ENCODE measurements at places on chromosomes 6 and 20.

DNA sequence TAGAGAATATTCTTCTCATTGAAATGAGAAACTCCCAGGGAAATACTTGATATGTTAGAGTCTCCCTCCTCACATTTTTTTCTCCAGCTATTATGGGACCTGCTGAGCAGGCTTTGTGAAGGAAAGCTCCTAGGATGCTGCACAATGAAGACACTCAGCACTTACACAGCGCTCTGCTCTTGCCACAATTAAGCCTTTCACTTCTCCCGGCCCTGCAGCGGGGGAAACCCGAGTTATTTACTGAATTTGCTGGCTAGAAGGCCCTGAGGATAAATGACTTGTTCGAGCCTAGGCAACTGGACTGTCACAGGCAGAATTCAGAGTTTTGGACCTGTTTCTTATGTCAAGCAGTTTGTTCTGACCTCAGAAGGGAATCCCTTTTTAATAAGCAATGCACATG is 102.0 kb downstream of the MAP3K7 start:
- DNase-seq, result no peak

DNA sequence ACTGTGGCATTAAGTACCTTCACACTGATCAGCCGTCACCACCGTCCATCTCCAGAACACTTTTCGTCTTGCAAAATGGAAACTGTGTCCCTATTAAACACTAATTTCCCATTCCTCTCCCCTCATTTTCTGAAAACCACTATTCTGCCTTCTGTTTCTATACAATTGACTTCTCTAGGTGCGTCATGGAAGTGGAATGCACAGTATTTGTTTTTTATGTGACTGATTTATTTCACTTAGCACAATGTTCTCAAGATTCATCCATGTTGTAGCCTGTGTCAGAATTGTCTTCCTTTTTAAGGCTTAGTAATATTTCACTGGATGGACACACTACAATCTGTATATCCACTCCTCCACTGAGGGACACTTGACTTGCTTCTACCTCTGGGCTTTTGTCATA is 53.8 kb upstream of the PDE10A start:
- no peak for DNase-seq

DNA sequence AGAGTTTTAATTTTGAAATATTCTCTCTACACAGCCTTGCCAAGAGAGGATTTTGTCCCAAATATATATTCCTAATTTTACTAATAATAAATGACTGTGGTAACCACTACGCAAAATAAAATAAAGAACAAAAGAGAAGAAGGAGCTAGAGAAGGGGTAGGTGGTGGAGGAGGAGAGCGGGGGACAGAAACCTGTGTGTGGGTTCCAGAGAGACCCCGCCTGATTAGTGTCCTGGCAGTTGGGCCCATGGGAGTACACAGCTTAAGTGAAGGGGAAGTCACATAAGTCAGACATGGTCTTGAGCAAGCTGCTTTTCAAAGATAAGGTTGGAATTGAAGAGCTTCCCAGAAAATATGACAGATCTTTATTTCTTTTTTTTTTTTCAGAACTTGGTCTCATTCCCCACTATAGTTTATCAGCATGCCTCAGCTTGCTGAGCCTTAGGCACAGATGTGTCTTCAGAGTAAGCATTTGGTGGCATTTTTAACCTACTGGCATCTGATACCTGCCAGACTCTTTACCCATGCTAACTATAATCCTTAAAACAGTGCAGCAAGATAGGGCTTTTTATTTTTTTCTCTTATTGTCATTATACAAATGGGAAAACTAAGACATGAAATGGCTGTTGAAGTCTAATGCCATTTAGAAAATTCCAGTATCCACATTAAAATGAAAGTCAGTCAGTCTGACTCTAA is 9.6 kb upstream of the RHAG start:
- DNase-seq, result no peak

DNA sequence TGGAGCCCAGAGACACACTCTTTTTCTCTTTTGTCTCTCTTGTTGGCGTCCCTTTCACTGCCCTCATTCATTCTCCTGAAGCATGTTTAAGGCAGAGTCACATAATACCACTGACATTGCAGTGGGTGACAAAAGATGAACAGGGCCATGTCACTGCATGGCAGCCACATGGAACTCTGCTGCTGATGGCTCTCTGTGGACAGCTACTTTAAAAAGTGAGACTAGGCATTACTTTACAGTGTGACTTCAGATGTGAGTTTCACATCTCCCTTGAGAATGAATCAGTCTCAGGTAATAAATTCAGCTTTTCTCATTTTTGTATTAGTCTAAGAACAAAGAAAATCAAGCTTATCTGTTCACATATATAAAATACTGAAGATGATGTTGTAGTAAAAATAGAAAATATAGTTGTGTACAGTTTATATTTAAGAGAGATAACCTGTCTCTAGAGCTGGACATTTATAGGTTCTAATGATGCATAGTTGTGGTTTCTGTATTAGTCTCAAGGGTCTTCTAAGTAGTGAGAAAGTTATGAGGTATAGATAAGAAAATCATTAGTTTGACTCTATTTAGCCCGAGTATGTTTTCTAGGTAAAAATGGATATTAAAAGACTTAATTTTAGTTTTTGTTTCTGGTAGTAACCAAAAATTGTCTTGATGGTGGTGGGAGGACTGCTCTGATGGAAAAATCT is 6.1 kb downstream of the MRS2 start:
- no peak for DNase-seq

DNA sequence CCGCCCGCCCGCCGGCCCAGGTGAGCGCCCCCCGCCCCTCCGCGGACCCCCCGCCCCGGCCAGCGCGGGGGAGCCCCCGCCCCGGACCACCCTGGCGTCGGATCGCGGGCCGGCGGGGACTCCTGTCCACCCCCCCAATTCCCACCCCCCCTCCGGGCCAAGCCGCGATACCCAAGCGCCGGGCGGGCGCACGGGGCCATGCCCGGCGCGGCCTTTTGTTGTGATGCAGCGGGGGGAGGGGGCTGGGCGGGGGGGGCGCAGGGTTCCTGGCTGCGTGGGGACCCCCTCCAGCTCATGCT is 245 bp downstream of the SRC start:
- DNase-seq, result no peak

GRCh38 chr20:61185841-61186601 is 66.0 kb upstream of the CDH4 start:
- no peak for DNase-seq

- no peak for DNase-seq
These were observed 580.7 kb downstream of the RFPL4B start for GRCh38 chr6:112927641-112928320.

DNA sequence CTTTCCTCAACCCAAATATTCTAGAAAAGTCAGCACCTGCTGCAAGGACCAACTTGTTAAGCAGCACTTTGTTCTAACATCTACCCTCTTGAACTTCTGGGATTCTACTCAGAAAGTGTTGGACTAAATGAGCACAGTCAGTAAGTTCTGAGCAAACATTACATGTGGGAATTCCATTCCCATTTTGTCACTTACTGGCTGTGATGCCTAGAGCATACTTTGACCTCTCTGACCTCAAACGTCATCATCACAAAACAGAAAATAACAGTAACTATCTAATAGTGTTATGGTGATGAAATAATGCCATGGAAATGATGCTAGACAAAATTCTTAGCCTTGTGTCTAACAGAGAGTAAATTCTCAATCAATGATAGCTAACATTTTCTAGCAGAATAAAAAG is 829.4 kb downstream of the EPHA7 start:
- DNase-seq, result no peak

DNA sequence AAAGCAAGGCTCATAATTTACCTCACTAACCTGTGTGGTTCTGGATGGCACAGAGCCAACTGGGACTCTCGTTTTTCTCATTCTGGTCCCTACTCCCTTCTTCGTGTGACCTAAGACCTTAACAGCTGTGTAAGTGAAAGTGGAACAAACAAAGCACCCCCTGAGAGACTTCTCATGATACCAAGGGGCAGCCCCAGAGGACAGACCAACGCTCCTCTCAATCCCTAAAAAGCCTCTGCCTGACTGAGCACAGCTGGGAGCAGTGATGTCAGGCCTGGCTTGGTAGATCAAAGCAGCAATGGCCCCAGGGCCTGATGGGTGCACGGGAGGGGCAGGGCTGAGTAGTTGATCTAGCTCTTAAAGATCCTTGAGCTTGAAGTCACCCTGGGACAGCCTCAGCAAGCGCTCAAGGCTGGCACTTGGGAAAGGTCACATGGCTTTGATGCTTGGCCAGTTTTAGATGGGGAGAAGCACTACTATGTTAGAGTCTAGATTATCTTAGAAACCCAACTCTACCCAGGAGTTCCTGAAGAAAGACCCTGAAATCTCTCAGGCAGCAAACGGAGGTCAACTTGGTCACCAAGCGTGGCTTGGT is 16.2 kb upstream of the TGM2 start:
- DNase-seq, result no peak

DNA sequence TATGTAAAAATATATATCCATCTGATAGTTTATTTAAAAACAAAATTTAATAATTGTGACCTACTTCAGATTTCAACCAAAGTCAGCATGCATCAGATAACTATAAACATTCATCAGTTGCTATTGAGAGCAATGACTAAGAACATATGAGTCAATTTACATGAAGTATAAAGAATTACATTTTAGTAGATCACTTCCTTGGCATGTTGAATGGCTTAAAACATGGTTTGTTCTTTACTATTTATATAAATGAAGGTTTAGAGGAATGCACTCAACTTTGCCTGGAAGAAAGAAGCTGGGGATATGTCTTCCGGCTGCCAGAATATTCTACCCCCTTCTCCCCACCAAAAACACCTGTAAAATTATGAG is 6.4 kb upstream of the FAM217A start:
- no peak for DNase-seq

DNA sequence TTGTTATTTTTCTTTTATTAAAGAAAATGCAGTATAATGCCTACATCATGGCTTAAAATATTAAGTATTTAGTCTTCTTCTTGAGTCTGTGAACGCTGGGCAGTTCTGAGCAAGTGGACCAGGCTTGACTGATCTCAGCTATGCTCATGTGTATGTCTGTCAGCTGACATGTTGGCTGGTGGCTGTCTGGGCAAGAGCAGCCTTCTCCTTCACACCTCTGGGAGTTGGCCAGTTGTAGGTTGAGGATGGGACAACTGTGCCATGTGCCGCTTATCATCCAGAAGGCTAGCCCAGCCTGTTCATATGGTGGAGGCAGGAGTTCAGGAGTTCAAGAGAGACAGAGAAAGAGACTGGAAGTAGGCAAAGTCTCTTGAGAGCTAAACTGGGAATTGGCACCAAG is 175.9 kb downstream of the PLCB4 start:
- no peak for DNase-seq

DNA sequence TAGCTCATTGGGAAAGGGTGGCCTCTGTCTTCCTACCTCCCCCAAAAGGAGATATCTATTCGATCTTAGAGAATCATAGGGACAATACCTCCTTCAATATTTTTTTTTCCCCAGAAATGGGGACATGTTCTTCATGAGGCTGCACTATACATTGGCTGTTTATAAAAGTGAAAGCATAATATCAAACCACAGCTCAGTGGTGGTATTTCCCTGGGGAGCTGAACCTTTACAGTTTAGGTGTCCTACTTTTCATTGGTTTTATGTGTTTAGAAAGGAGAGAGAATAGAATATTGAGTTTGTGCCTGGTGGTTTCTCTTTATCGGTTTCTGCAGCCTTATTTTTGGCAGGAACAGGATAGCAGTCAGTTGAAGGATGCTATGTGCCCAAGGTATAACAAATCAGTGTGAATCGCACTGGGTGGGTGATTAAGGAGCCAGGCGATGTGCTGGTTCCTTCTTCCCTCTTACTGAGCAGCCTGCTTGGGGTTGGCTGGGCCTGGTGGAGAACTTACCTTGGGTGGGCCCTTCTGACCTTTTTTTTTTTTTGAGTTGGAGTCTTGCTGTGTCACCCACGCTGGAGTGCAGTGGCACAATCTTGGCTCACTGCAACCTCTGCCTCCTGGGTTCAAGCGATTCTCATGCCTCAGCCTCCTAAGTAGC is 25.2 kb downstream of the UST start:
- DNase-seq, result no peak

DNA sequence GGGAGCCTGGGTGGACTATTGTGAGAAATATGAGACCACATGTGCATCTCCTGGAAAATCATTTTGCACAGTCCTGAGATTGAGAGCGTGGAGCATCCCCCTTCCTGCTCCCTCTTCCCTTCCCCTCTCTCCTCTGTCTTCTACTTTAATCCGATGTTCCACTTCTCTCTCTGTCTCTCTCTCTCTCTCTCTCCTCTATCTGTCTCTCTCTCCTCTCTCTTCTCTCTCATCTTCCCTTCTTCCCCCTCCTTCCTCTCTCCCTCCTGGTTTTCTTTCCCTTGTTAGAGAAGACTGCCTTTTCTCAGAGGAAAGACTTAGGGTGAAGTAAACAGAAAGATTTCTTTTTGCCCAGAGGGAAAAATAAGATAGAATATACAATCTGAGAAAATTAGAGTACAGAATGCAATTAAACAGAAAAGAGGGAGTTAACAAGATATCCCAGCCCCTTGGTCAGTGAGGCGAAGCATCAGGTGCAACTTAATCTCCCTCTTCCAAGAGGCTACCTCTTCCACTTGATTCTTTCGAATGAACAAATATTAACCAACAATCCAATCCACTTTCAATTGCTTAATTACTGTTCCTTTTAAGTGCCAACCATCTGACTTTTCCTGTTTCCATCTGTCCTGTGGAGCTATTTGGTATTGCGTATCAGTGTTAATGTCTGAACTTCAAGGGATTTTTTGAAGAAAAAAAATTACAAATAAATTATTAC is 14.6 kb downstream of the KHDC1 start:
- no peak for DNase-seq

GRCh38 chr6:148769304-148769968 is 22.6 kb downstream of the UST start:
- no peak for DNase-seq

DNA sequence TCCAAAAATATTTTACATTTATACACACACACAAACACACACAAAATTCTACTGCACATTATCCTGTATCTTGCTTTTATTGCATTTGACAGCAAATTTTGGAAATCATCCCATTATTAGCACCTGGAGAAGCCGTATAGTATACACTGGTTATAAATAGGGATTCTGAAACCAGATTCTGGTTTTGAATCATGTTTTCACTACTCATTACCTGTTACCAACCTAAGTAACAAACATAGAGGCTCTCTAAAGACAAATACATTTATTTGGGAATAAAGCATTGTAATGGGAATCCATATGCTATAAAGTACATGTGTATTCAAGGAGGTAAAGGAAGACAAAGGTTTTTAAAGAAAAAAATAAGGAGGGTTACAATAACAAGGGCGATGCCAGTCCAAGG is 106.8 kb downstream of the OR2B2 start:
- no peak for DNase-seq

GRCh38 chr6:106516616-106517015 is 112.7 kb downstream of the RTN4IP1 start:
- DNase-seq, result no peak

GRCh38 chr6:137150072-137150471 is 23.4 kb downstream of the IL22RA2 start:
- no peak for DNase-seq
